NAMALWA (cell line): ENCODE measurements at places on chromosomes 7 and 10.
A peak's percentile ranks its signal among the peaks of the same experiment; 100 is the strongest.

- peak; percentile 81 for DNase-seq
Measured at GRCh38 chr7:88546808-88547207, 212.7 kb upstream of the ZNF804B start.

- DNase-seq = no peak
Measured at GRCh38 chr10:97336942-97337831, 2.7 kb upstream of the FRAT2 start.

DNA sequence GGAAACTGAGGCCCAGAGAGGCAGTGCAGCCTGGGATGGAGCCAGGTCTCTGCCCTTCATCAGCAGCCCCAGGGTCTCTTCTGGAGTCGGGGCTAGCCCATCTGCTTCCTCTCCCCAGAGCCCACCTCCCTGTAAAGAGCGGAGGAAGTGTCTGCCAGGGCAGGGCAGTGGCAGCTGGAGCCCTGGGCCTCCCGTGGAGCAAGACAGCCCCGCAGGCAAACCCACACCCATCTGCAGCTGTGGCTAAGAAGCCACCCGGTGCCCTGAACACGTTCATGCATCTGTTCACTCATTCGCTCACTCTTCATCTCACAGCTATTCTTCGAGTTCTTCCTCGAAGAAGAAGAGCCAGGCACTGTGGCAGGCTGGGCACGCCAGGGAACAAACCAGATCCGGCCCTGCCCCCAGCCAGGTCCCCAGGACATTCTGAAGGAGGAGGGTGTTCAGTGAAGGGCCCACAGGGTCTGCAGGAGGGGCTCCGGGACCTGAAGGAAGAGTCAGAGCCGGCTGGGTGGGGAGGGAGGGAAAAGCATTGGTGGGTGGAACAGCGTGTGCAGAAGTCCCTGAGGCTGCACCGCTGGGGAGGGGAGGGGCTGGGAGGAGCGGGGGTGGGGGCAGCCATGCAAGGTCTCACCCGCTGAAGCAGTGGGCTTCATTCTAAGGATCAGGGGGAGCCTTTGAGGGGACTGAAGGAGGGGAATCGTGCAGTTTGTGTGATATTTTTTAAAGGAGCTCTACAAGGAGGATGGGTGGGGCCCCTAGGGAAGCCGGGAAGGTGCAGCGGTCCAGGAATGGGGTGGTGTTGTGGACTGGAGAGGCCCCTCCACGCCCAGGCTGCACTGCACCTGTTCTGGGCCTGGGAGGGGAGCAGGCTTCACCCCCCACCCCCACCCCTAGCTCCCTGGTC lies 99.1 kb downstream of the UNCX start:
- DNase-seq = peak; percentile 45

DNA sequence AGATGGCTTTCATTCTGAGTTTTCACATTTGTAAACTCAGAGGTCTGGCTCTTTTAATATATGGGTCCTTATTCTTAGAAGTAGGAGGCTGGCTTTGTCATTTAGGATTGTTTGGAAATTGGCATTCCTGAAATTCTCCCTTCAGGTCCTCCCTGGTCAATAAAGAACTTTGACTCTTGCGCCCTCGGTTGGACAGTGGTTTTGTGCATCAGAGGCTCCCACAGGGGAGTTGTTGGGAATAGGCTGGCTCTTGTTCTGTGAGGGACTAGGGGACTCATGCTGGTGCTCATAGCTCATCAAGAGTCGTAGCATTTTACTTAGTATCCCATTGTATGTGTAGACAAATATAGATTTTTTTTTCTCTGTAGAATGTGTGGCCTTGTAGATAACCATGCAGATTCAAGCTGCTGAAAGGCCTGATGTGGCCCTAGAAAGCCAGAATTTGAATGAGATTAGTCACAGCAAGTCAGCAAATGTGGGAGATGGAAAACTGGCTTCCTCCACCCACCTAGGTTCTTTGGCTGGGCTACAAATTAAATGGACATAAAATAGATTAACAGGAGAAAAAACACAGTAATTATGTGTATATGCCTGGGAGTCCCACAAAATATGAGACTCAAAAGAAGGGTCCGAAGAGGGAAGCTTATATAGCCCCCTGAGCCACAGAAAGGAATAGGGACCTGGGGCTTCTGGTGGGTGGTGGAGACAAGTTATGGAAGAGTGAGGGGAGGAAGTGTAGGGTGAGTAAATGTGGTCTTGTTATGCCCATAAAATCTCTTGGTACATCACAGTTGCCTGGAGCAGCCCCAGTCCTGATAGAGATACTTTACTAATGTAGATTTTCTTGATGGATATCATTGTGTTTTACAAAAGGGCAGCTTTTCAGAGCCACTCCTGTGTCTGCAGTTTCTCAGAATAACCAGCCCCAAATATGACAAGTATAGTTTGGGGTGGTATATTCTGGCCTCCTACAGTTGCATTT lies 94.6 kb upstream of the BTBD16 start:
- DNase-seq = no peak

DNA sequence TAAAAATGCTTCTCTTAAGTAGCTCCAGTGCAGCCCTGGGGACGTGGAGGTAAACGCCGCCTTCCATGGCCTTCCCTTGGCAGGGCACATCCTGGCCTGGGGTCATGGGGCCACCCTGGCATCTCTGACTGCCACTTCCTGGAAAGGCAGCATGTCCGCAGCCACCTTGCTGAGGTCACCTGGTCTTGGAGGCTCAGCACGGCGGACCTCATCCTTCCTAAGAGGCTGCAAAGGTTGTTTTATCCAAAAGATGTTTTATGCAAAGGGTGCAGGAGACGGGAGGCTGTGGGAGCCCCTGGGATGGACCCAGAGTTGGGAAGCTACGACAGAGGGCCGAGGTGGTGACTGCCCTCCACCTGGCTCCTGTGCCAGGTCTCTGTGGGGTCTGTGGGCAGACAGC lies 106.0 kb downstream of the TCERG1L start:
- DNase-seq = no peak

- no peak for DNase-seq
Measured at GRCh38 chr10:17233286-17233991, 5.4 kb downstream of the VIM start.

- no peak for DNase-seq
Measured at GRCh38 chr10:123398756-123399155, 244.6 kb downstream of the BUB3 start.

DNA sequence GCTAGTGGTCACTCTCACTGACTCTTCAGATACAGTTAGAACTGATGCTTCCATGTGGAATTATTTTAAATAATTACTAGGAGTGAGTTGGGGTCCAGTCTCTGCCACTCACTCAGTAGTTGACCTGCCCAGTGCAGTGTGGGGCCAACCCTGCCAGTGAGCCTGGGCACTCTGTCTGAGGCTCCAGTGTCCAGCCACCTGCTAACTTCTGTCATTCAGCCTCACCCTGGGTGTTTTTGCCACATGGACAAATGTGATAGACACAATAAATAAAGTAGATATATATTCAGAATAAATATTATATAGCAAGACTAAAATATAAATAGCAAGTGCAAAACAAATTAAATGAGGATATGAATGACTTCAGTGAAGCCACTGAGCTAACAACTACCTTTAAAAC lies 7.2 kb downstream of the INSYN2A start:
- DNase-seq = no peak

DNA sequence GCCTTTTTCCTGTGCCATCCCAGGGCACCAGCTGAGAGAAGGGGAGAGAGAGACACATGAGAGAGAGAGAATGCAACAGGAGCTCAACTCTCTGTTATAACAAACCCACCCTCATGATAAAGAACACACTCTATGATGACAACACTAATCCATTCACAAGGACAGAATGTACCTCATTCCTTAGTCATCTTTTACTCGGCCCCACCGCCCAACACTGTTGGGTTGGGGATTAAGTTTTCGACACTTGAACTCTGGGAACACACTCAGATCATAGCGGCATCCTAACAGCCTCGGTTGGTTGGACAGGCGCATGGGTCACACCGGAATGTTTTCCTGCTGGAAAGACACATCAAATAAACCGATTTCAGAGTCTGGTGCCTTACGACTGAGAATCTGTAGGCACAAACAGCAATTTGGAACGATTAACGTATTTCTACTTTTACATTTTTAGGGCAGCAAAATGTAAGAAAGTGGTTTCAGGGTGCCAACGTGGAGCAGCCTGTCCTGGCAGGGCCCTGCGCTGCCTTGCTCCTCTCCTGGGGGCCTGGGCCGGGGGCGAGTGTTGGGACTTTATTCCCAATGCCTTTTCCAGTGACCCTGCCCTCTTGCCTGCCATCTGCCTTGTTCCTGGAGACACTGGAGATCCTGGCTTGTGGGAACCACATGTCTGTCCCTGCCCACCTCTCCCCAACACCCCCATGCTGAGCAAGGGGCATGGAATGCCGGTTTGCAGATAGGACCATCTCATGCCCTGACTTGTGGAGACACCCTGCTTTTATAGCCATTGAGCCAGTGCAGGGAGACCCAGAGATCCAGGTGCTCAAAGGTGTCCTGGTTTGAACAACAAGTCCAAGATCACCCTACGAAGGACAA lies 287.0 kb downstream of the TCERG1L start:
- no peak for DNase-seq

- DNase-seq = peak; percentile 56
Measured at GRCh38 chr7:130695840-130696239, 9.5 kb upstream of the TSGA13 start.

DNA sequence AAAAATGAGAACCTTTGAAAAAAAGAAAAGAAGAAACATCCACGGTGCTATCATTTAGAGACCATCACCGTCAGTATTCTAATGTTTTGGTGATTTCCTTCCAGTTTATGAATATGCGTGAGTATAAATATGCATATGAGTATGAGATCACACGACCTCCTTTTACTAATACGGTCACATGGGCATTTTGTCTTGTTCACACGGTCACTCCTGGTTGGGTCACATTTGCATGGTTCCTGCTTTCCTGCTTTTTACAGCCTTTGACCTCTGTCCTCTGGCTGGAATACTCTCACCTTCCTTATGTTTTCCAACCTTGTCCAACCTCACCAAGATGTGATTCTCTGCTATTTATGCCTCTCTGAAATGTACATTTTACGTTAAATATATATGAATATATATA lies 25.3 kb upstream of the LMTK2 start:
- DNase-seq = peak; percentile 29

GRCh38 chr7:142177869-142178268 lies 66.4 kb downstream of the MGAM2 start:
- no peak for DNase-seq

DNA sequence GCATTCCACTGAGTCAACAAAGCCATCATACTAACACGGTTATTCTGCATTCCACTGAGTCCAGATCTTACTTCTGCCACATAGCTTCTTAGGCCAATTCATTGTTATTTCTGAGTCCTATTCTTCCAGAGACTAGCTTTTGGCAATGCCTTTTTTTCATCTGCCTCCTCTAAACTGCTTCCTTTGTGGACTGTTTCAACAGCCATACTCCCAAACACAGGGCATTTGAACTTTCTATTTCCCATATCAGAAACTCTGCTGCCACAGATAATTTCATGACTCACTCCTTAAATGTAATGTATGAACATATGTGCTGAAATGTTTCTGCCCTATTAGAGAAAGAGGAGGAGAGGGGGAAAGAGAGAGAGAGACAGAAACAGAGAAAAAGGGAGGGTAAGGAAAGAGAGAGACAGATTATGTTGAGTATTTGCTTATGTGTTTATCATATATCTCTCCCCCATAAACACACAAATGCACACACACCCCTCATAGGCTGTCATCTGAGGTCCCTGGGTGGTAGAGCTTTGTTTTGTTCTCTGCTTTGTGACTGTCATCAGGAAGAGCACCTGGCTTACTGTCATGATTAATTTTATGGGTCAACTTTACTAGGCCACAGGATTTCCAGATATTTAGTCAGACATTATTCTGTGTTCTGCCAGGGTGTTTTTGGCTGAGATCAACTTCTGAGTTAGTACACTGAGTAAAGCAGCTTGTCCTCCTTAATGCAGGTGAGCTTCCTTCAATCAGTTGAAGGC lies 308.0 kb upstream of the KCND2 start:
- DNase-seq = no peak

DNA sequence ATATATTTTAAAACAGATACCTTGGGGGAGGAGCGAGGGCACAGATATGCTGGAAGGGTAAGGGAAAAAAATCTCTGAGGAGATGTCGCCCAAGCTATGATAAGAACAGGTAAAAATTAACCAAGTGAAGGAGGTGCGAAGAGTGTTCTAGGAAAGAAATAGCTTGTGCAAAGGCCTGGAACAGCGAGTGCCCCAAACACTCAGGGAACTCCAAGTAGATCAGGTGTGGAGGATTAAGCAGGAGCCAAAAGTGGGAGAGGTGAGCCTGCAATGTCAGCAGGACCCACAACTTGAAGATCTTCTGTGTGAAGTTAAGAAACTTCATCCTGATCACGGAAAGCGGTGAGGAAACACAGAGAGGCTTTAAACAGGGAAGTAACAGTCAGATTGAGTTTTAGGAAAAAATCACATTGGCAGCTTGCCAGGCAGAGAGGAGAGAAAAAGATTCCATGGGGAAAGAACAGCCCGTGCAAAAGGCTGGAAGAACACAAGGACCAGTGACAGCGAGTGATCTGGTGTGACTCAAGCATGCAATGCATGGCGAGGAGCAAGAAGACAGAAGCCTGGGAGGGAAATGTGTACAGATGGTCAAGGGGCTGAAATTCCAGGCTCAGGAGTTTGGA lies 30.7 kb downstream of the FGF8 start:
- no peak for DNase-seq

- no peak for DNase-seq
Measured at GRCh38 chr7:129311429-129311828, 86.6 kb downstream of the AHCYL2 start.

GRCh38 chr7:84106291-84106690 lies 88.3 kb downstream of the SEMA3A start:
- no peak for DNase-seq
